ENCODE measurements at places on chromosomes 6 and 20.

GRCh38 chr6:157811476-157812173, 11.4 kb upstream of the SNX9 start:
- no peak for DNase-seq

DNA sequence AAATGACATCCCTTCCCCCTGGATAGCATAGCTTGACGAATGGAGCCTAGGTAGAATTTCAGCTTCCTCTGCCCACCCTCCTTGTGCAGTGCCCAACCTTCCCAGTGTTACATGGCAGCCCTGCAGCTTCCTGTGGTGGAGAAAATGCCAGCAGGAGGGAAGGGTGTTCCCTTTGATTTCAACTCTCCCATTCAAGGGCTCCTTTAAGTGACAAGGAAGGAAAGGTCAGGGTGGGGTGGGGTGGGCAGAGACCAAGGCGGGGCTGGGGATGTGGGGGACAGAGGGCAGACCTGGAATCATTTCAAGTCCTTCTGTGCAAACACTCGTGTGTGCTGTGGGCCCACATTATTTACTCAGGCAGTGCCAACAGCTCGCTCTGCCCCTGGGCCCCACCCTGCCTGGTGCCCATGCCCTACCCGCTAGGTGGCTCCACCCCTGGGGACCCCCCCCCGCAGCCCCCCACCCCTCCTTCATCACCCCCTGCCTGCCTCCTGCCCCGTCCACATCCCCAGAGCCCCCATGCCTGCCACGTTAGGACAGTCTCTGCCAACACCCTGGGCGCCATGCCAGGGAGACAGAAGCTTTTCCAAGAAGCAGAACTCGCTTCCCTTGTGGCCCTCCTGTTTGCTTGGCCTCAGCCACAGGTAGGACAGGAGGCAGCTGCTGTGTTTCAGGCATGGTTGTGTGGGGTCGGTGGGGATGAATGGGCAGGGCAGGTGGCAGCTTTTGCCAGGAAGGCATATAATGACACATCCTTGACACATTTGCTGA, 9.4 kb downstream of the SPDEF start:
- no peak for DNase-seq

DNA sequence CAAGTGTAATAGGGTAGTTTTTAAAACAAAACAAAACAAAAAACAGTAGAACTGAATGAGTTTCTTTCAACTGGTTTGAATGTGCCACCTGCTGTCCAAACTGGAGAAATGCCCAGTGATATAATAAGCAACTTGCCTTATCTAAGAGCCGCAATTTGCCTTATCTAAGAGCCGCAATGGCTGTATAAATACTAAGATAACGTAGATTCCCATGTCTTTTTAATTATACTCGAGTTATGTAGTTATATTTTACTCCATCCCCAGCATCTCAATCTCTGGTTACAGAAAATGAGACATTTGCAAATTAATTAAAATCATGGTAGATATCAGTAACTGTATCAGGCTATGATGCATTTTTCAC, 67.2 kb downstream of the RPP40 start:
- peak; percentile 83 for DNase-seq

DNA sequence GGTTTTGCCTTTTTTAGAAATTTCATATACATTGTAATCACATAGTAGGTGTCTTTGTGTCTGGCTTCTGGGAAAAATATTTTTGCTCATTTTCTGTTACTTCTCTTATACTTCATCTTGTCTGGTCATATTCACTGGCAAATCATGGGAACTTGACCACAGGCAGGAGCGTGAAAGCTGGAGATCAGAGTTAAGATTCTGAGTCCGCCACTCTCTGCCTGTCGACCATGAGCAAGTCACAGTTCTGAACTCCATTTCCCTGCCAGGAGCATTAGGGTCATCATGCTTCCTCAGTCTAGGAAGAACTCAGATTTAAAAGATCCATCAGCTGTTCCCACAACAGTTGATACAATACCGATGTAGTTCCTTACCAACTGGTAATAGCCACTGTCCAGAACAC, 12.4 kb upstream of the SCGN start:
- no peak for DNase-seq

GRCh38 chr6:43301081-43301870, 3.2 kb downstream of the SLC22A7 start:
- DNase-seq: no peak

- DNase-seq: no peak
These were observed 26.8 kb downstream of the DACT2 start for GRCh38 chr6:168292826-168293225.

DNA sequence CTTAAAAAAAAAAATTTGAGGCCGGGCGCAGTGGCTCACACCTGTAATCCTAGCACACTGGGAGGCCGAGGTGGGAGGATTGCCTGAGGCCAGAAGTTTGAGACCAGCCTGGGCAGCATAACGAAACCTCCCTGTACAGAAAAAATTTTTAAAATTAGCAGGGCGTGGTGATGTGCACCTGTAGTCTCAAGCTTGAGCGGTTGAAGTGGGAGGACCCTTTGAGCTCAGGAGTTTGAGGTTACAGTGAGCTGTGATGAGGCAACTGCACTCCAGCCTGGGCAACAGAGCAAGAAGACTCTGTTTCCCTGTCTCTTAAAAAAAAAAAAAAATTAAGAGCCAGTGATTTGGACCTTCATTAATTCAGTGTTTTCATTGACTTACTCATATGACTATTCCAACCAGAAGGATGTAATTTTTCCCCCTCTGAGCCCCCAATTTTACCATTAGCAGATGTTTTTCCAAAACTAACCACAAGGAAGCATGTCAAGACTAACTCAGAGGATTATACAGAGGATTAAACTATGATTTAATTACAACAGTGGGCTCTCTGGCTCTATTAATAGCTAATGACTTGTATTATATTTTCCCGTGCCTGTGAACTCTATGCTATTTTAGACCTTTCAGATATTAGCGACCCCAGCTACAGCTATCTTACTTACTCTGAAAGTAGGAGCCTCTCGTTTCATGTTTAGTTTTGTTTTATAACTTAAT, 75.1 kb downstream of the ARID1B start:
- DNase-seq: no peak

GRCh38 chr20:41078329-41078728, 49.7 kb downstream of the TOP1 start:
- DNase-seq: peak; percentile 75

GRCh38 chr20:58293453-58293852, 16.1 kb upstream of the RAB22A start:
- DNase-seq: no peak

GRCh38 chr6:16972535-16972934, 129.3 kb upstream of the STMND1 start:
- no peak for DNase-seq

DNA sequence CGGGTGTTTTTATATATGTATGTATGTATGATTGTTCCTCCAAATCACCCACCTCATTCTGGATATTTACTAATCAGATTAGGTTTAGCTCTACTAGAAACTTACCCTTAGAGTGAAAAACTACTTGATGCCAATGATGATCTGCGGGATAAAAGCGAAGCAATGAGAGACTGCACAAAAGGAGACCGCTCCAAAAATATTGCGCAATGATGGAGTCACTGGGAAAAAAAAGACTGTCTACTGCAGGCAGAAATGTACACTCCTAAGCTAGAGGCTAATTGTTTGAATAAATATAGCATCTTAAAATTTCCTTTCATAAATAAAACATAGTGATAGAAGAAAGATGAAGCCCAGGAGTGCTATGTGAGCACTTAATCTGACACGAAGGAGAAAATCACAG, 7.3 kb downstream of the RAB32 start:
- peak; percentile 62 for DNase-seq

DNA sequence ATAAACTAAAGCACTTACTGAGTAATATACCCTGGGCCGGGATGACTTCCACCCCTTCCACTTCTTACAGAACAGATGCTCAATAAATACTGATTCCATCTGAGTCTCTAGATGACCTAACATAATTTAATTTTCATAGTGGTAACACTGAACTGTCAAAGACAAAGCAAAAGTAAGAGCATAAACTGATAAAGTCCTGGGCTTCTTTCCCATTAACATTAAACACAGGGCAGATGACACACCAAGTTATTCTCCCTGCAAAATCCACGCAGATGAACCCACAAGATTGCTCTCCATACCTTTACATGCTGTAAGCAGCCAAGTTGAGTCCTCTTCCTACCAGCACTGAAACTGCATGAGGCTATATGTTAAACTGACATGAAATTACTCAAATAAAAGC, 27.1 kb downstream of the AGPAT4 start:
- peak; percentile 80 for DNase-seq

DNA sequence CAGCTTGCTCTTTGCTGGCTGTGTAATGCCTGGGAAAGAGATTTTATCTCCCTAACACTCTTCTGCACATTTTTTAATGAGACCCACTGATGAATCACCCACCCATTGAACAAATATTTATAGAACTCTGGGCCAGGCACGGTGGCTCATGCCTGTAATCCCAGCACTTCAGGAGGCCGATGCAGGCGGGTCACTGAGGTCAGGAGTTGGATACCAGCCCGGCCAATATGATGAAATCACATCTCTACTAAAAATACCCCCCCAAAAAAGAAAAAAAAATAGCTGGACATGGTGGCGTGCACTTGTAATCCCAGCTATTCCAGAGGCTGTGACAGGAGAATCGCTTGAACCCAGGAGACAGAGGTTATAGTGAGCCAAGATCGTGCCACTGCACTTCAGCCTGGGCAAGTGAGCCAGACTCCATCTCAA, 82.1 kb upstream of the SIRPA start:
- peak; percentile 96 for DNase-seq

DNA sequence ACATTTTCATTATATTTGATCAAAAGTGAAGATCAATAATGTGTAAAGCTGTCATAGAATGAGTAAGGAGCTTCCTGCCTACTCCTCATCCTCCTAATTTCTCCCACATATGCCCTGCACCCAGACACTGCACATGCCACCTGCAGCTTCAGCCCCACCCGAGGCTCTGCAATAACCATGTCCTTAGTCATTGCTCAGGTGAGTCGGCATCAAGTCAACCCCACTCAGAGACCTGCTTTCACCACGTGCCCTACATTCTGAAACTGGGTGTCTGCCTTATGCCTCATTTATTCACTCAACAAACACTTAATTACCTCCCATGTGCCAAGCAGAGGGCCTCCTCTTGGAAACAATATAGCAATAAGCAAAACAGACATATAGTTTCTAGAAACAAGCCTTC, 15.4 kb upstream of the TNFAIP3 start:
- no peak for DNase-seq

- DNase-seq: no peak
These were observed 41.9 kb upstream of the TMEM170B start for GRCh38 chr6:11495565-11496145.

DNA sequence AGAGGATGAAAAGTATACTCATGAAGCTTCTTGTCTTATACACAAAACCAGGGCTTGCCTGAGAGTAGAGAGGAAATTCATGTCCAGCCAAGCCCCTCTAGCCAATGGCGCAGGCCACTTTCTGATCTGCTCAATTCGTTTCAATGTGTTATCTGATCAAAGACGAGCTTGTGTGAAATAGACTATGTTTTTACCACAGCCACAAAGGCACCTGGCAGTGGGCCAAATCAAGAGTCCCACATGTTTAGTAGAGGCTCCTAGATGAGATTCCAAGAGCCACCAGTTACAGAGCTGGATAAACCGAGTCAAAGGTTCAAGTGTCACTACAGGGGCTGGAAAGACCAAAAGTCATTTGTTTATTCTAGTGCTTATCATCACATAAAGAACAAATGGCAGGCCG, 34.9 kb downstream of the GPLD1 start:
- DNase-seq: no peak

GRCh38 chr20:50273601-50274491, 83.2 kb downstream of the CEBPB start:
- DNase-seq: no peak

- no peak for DNase-seq
These were observed 73.9 kb downstream of the NFATC2 start for GRCh38 chr20:51468636-51469035.

GRCh38 chr6:95614094-95614493, 36.8 kb downstream of the MANEA start:
- no peak for DNase-seq

GRCh38 chr20:62843656-62844055, 18.0 kb downstream of the TCFL5 start:
- peak; percentile 26 for DNase-seq

DNA sequence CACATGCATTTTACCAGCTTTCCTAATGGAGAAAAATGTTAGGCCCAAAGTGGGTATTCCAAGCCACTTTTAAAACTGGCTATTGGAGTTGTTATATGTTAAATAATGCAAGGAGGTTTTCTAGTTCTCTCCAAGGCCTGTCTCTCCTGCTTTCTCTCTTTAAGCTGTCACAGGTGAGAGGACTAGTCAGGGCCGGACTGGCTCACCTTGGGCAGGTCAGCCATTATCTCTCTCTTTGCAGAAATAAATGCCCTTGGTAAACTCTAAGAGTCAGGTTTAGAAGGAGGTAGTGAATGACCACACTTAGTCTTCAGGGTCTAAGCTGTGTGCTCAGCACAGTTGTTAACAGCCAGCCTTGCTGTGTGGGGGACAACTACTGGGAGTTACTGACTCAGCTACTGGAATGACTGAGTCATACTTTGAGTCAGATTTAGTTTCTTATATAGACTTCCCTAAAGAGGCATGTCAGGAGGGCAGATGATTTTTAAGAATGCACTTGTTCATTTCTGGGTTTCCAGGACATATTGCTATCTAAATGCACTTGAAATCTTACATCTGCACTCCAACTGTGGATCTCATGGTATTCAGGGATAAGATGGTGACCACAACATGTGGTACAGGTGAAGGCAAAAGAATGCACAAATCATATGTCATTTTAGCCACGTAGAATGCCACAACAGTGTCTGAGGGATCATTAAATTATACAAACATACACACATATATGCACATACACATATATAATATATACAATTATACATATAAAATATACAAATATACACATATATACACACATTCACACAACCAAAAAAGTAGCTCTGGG, 719.4 kb downstream of the EPM2A start:
- peak; percentile 76 for DNase-seq

- no peak for DNase-seq
These were observed 108.4 kb downstream of the PLCB4 start for GRCh38 chr20:9177278-9177677.

DNA sequence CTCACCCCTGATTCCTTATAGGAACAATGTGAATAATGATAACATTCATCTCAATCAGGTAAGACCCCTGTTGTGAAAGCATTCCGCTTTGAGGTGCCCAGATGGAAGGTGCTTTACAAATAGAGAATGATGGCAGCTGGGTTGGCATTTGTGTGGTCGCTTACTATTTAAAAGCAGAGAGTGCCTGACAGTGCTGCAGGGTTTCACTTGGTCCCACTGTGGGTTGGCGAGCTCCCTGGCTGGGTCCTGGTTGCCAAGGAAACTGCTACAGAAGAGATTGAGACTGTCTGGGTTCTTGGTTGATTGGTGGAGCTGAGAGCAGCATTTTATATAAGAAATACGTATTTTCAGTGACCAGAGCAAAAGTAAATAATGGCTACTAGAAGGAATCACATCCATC, 207.2 kb upstream of the KCNQ5 start:
- no peak for DNase-seq

GRCh38 chr6:5584078-5584482, 322.8 kb downstream of the FARS2 start:
- peak; percentile 42 for DNase-seq
